ENCODE measurements at places on chromosomes 4 and X.

DNA sequence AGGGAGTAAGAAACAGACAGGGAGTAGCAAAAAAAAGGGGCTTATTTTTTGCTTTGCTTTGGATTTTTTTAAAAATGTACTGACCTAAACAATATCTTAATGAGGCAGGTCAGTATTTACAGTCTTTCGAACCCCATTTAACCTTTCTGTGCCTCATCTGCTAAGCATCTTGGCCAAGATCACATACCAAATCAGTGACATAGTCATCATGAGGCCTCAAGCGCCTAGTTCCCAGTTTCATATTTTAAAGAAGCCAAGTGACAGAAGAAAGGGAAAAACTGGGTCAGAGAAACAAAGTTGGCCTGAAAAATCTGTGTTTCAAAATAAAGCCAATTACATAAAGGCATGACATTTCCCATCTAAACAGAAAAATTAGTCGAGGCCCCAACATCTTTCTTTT is 94.6 kb upstream of the WDR44 start:
- no peak for DNase-seq

DNA sequence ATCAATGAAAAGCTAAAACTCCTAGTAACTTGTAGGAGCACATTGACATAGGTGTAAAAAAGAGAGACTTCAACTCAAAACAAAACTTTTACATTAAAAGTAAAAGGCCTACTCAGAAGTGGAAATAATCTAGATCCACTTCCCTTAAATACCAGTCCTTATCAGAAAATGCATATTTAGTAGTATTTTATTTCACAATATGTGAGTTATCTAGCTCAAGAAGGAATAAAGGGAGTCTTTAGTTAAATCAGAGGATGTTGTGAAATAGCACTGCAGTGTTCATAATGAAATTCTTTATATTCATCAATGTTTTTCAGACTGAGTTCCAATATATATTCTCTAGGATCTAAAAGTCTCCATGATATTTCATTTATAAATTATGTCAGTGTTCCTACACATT is 715.0 kb downstream of the GRID2 start:
- no peak for DNase-seq

GRCh38 chr4:83083925-83084475 is 30.5 kb downstream of the PLAC8 start:
- DNase-seq = no peak

DNA sequence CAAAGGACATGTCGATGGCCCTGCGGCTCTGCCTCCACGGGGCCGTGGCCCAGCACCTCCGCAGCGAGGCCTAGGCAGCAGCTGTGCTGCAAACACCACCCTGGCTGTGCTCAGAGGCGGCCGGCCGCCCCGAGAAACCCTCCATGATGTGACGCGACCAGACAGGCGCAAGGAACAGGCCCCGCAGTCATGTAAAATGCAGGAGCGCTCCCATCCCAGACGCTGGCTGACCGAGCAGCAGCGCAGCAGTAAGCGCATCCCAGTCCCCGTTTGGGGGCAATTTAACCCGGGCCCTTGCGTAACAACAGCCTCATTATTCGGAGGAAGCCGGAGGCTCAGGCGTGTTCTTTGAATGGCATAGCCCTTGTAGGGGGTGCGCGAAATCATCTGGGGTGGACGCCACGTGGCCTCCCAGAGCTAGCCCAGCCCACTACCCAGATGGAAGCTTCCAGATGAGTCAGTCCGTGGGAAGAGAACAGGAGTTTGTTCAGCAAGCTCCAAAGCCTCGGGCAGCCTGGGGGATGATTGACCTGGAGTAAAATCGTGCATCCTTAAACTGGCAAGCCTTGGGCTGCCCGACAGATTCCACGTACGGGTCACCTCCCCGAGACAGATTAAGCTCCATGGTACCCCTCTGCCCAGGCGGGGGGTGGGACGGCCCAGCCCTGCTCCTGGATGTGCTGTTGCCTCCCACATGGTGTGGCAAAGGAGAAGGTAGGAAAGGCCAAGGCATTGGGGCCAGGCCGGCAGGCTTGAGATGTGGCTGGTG is 124.0 kb downstream of the HMX1 start:
- DNase-seq = no peak

GRCh38 chrX:150558424-150558823 is 10.0 kb upstream of the MTM1 start:
- no peak for DNase-seq

DNA sequence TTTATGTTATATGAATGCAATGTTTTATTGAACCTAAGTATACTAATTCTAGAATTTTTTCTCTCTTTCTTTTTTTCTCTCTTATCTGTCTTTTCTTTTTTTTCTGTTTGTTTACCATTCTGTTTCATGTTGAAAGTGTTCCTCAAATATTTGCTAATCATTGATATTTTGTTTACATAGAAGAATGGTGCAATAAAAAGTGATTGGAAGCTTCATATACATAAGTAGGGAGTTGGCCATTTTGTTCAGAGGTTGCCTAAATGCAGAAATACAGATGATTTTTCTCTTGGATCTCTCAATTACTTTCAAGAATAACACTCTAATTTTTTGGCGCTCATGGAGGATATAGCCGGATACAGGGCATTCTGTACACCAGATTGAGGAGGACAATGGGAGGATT is 5.7 kb upstream of the SERTM2 start:
- DNase-seq = no peak

DNA sequence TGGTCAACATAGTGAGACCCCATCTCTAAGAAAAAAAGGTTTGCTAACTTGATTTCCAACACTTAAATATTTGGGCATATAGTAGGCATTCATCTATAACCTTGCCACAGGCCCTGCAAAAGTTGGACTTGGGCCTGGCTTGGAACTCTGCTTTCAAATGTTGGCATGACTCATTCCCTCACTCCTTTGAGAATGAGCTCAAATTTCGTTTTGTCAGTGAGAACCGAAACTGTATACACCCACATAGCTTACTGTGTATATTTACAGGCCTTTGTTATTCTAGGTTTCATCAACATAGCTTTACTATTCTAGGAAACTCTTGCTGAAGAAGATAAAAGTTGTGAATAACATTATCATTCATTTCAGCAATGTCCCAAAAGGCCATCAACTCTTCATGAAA is 88.7 kb upstream of the ELOVL6 start:
- no peak for DNase-seq

DNA sequence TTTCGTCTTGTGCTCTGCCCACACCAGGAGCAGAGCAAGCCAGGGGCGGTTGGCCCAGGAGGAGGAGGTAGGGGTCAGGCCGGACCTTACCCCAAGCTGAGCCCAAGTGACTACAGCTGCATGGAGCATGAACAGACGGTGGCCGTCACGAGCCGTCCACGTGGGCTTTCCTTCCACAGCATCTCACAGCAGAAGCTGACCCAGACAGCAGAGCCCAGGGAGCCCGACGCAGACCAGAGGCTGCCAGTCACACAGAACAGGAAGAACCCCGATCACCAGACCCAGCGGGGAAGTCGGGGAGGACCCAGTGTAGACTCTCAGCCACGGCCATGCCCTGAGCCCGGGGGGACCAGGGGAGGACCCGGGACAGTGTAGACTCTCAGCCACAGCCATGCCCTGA is 58.0 kb downstream of the FAM53A start:
- no peak for DNase-seq

GRCh38 chr4:102606846-102607450 is 105.8 kb downstream of the NFKB1 start:
- DNase-seq = no peak

GRCh38 chrX:73916489-73916888 is 353.5 kb downstream of the CHIC1 start:
- no peak for DNase-seq

- DNase-seq = no peak
Measured at GRCh38 chrX:123964156-123964834, 2.8 kb downstream of the STAG2 start.

- DNase-seq = no peak
Measured at GRCh38 chrX:16958356-16958755, 11.9 kb downstream of the REPS2 start.

GRCh38 chr4:1573830-1574459 is 110.2 kb downstream of the FAM53A start:
- DNase-seq = no peak

GRCh38 chr4:86688026-86688425 is 93.9 kb downstream of the PTPN13 start:
- DNase-seq = no peak

DNA sequence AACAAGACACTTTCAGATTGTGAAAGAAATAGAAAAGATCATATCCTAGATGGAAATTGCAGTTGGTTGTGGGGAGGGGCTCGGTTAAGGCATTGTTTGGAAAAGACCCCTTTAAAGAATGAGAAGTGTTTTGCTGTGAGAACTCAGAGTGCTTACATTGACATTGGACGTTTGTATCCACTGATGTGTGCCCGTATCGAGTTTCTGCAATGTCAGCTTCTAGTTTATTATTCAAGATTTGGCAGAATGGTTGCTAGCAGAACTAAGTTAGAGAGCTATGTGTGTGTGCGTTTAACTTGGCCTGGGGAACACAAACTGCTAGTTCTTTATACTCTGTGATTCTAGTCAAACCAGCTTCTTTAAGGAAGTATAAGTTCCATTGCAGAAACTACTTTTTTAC is 2702.5 kb downstream of the PCDH7 start:
- DNase-seq = no peak

- no peak for DNase-seq
Measured at GRCh38 chrX:113929004-113929403, 654.9 kb upstream of the HTR2C start.

GRCh38 chrX:34764852-34765361 is 107.8 kb upstream of the TMEM47 start:
- no peak for DNase-seq

DNA sequence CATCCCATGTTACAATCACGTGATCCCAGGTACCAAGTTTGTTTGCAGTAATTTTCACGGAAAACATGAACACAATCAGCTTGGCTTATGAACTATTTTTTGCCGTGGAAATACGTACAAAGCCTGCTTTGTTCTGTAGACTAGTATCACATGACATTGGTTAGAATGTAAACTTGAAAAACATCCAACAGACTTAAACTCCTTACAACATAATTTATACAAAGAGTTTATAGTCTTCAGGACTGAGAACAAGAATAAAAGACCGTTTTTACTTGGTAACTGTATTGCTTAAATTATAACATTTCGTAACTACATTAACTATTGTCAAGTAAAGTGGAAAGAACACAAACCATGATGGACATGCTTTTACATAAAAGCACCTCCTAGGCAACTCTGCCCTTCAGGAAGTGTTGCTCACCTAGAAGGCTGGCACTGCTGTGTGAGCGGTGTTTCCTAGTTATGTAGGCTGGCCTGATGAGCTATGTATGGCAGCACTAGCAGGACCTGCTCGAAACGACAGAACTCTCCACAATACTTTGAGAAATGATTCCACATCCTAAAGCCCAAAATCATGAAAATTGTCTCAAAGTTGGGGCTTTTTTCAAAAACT is 41.8 kb upstream of the WDR1 start:
- DNase-seq = no peak

DNA sequence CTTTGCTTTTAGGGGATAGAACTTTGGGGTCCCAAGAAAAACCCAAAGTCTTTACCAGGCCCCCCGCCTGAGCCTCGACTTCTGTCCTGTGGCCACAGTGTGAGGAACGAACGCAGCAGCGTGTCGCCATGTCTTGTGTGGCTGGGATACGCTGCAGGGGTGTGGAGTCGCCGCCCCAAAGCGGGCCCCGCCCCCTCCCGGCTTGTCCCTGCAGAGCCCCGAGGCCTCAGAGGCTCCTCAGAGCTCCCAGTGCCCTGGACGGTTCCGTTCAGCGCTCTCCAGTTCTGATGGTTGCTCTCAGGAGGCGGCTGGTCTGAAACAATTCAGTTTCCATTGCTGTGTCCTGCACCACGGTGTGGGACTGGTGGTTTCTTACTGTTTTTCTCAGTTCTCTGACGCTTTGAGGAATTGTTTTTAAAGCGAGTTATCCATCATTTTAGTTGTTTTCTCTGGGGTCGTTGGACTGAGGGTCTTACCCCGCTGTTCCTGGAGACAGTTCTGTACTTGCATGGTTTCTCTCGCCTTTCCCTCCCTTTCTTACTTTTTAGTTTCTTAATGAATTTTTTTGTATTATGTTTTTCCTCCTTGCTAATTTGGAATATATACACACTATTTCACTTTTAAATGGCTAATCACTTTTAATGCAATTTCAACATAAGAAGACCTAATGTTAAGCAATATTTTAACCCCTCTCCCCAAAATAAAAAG is 1.6 kb upstream of the IDUA start:
- DNase-seq = no peak

DNA sequence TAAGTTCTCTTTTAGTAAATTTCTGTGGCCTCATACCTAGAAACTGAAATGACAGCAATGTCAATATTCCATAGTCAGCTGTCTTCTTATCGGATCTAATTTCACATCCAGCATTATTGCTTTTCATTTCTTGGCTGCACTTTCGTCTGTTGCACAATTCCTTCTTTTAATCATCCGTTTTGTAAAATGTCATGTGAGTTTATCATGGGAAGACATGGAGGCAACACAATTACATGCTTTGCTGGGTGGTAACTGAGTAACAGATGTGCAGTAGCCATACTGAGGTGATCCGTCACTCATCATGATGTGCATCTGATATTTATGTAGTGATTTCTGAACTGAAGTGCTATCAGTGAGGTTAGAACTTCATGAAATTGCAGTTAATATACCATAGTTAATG is 68.3 kb upstream of the SLC7A11 start:
- DNase-seq = no peak

- no peak for DNase-seq
Measured at GRCh38 chr4:76270244-76271175, 19.0 kb downstream of the FAM47E start.

DNA sequence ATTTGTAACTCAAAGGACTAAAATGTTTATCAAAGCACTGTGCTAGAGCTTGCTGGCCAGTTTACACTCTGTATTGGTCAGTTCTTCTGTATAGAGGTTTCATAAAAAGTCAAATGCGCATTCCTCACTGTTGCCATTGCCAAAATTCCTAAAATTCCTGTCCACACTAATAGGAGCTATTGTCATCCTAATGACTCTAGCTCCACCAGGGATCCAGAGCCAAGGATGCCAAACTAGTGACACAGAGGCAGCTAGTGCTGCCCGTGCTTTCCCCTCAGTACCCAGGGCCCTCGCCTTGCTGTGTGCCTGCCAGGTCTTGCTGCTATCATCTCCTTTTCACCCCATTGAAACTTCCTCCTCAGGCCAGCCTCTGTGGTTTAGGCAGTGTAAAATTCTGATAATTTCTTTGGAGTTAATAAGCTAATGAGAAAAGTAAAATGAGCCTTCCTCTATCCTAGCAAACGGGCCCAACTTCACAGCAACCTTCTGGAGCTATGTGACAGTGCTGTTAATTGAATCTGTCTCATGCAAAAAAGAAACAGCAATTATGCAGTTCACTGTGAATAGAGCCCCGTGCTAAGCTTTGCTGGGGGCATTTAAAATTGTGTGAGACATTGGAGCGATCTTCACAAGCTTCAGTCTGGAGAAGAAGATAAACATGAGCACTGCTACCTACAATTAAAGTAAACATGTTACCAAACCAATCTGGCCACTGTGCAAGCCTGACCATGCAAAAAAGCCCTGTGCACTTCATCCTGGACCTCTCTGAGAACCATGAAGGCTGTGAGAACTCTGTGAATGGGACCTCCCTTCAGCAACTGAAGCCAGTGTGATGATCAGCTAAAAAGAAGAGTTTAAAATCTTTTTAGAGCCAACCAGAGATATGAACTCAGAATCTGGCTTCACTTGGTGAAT is 43.1 kb upstream of the FGF2 start:
- DNase-seq = no peak

GRCh38 chr4:119854364-119854763 is 212.3 kb downstream of the MAD2L1 start:
- no peak for DNase-seq

Measured in cortex of kidney (tissue), 1 donor.